ENCODE measurements at places on chromosomes 5 and 9.

DNA sequence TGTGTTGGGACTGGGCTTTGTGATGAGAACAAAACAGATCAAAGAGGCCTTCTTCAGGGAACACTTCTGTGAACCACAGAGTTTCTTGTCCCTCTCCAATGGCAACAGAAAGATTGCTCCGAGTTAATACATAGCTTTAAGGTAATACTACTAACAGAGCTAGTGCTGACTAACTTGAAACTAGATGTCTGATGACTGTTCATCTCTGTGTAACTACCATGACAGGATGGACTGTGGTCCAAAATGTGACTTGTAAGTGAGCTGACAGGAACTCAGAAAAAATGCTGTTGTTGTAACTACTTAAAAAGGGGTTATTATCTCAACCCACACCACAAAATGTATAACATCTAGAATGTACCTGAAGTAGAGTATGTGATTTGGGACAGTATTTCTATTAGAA lies 630.2 kb upstream of the DMAC1 start:
- no peak for DNase-seq

- no peak for DNase-seq
These were observed 75.2 kb upstream of the GALNT10 start for GRCh38 chr5:154115291-154115690.

DNA sequence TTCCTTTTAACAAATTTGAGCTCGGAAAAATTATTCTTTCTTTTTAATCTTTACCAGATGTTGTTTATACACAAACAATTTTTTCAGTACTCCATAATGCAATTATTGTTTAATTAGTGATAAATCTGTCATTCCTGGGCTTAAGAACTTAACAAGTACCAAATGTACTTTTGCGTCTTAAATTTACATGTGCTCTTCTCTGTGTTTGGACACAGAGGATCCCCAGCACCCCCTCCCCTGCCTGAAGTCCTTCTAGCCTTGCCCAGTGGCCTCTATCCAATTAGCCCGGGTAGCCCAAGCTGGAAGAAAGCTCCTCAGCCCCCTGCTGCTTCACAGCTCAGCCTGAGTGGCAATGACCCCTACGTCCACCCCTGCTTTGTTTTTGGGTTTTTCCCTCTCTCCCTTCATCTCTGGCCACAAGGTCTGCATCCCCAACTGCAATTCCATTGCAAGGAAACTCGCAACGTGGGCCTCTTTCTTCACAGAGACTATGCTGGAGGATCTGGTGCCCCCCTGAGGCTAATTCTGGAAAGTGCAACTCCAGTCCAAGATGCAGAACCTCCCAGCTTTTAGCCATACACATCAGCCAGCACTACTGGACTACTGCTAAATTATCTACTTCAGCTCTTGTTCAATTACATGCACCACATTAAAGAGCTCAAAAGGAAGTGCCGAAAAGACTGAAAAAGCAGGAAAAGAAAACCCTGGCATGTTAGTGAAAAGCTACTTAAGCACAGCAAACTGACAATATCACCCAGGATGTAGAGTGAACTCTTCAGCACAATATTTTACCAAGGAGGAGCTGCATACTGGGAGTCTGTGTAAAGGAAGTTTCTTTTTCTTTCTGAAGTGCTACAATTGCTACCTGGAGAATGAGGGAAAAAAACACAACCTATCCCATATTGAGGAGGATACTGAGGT lies 186.2 kb downstream of the FANCC start:
- DNase-seq = peak; percentile 90

- no peak for DNase-seq
These were observed 25.0 kb downstream of the FBXW2 start for GRCh38 chr9:120768247-120768646.

- no peak for DNase-seq
These were observed 517.3 kb upstream of the TLE4 start for GRCh38 chr9:79054500-79054899.

All from brain (organoid and tissue), 16 donors.